ENCODE measurements at places on chromosomes 2 and 18. TPM values are rescaled to one million over a fixed set of nuclear protein-coding genes. Genes with fewer than 3 reads are reported as not detected.

- no peak overlapping the region for H3K27ac ChIP-seq
- no peak for DNase-seq
- H3K4me1 ChIP-seq: no peaks in the 10 kb centered on the region
Observed at GRCh38 chr2:204982303-204982702, 437.0 kb downstream of the PARD3B start.

DNA sequence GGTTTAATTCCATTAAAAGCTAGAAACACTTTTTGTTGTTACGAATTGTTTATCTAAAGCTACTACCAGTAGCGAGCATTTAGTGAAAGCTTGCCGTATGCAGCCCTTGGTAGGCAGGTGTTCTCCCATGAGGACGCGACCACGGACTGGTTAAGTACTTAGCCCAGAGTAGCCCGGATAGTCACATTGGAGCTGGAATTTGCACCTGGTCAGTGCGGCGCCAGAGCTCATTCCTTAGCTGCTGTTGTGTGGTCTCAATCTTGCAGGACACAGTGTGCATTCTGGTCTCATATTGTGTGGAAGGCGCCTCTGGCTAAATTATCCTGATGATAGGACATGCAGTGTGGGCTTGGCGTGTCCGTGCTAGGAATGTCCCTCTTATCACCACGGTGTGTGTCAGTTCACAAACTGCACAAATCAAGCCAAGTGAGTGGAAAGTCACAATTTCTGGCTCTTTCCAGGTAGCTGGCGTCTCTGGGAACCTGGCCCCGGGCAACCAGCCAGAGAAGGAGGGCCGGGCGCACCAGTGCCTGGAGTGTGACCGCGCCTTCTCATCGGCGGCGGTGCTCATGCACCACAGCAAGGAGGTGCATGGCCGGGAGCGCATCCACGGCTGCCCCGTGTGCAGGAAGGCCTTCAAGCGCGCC, 133.3 kb downstream of the ZNF236 start:
- no peak for DNase-seq
- H3K36me3 ChIP-seq: no peaks in the 10 kb centered on the region
- no peak overlapping the region for H3K27ac ChIP-seq

GRCh38 chr18:58242968-58243367, 198.9 kb downstream of the NEDD4L start:
- DNase-seq: no peak
- peaks cover 3% of the 10 kb centered on the region for H3K4me1 ChIP-seq
- H3K27me3 ChIP-seq: no peaks in the 10 kb centered on the region
- H3K36me3 ChIP-seq: no peaks in the 10 kb centered on the region
- no peak overlapping the region for H3K27ac ChIP-seq
- H3K4me3 ChIP-seq: no peak overlapping the region

DNA sequence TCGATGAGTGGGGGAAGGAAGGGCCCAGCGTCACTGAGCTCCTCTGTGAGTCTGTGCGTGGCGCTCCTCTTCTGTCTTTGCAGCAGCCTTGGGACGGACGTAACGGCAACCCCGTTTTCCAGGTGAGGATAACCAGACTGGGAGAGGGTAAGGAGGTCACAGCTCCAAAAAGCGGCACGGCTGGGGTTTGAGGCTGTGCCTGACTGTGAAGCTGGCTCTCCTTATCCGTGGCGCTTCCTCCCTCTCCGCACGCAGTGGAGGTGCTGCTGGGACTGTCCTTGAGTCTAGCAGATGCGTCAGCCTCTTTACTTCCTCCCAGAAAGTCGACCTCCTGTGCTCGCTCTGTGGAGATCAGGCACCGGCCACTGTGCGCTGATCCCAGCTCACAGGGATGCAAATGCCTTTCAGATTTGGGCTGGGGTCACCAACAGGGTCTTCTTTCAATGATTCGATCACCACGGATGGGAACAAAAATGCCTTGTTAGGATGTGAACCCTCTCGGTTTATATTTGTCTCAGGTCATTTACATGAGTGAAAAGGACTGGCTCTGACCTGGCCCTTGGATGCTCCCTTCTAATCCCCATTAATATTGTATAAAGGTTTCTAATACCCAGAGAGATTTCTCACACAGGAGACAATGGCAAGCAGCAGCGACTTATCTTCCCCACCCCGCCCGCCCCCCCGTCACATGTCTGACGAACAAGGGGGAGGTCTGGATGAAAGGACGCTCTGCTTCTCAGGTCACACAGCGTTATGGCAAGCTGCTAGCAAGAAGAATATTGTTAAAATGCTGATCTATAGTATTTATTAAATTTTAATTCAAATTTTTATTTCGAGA, 30.1 kb upstream of the E2F6 start:
- H3K27me3 ChIP-seq: no peaks in the 10 kb centered on the region
- H3K4me1 ChIP-seq: peaks cover 8% of the 10 kb centered on the region
- no peak overlapping the region for H3K4me3 ChIP-seq
- H3K36me3 ChIP-seq: no peaks in the 10 kb centered on the region
- DNase-seq: no peak
- no peak overlapping the region for H3K27ac ChIP-seq

GRCh38 chr2:148048475-148049221, 27.8 kb downstream of the MBD5 start:
- no peak for DNase-seq
- H3K27me3 ChIP-seq: no peaks in the 10 kb centered on the region
- no peak overlapping the region for H3K27ac ChIP-seq
- no peak overlapping the region for H3K4me3 ChIP-seq

GRCh38 chr2:194674043-194674442, 983.0 kb upstream of the SLC39A10 start:
- no peaks in the 10 kb centered on the region for H3K27me3 ChIP-seq
- H3K4me1 ChIP-seq: no peaks in the 10 kb centered on the region
- no peak for DNase-seq
- H3K4me3 ChIP-seq: no peak overlapping the region
- no peaks in the 10 kb centered on the region for H3K36me3 ChIP-seq

GRCh38 chr2:46290078-46290477, 7.1 kb upstream of the EPAS1 start:
- no peak overlapping the region for H3K4me3 ChIP-seq
- H3K27me3 ChIP-seq: no peaks in the 10 kb centered on the region
- no peak for DNase-seq
- no peak overlapping the region for H3K27ac ChIP-seq

DNA sequence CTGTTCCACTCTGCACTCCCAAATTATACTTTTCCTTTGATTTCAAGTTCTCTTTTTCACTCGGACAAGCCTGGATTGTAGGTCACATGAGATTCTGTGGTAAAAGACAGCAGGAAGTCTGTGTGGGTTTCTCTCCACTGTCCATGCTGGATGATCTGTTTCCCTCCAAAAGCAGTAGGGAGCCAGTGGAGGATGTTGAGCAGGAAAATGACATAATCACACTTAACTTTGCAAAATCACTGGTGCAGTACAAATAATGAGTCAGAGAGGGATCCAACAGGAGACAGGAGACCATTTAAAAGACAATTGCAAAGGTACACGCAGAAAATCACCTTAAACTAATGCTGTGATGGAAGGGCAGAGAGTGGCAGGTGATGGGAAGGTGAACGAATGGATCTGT, 301.3 kb downstream of the ZNF407 start:
- H3K27ac ChIP-seq: no peak overlapping the region
- H3K4me3 ChIP-seq: no peak overlapping the region
- no peaks in the 10 kb centered on the region for H3K36me3 ChIP-seq
- no peak for DNase-seq
- no peaks in the 10 kb centered on the region for H3K4me1 ChIP-seq

- H3K4me1 ChIP-seq: no peaks in the 10 kb centered on the region
- H3K36me3 ChIP-seq: no peaks in the 10 kb centered on the region
- H3K27me3 ChIP-seq: no peaks in the 10 kb centered on the region
Observed at GRCh38 chr2:40433736-40434135, 18.2 kb downstream of the SLC8A1 start.

GRCh38 chr18:63254716-63255399, 64.7 kb downstream of the BCL2 start:
- H3K27ac ChIP-seq: no peak overlapping the region
- no peaks in the 10 kb centered on the region for H3K4me1 ChIP-seq
- H3K4me3 ChIP-seq: no peak overlapping the region

- peaks cover 4% of the 10 kb centered on the region for H3K4me1 ChIP-seq
- H3K27me3 ChIP-seq: no peaks in the 10 kb centered on the region
- H3K36me3 ChIP-seq: no peaks in the 10 kb centered on the region
- H3K4me3 ChIP-seq: no peak overlapping the region
Observed at GRCh38 chr2:25491966-25492532, 150.3 kb upstream of the DNMT3A start.

- no peak for DNase-seq
- no peak overlapping the region for H3K4me3 ChIP-seq
- no peaks in the 10 kb centered on the region for H3K27me3 ChIP-seq
- H3K27ac ChIP-seq: no peak overlapping the region
- H3K4me1 ChIP-seq: no peaks in the 10 kb centered on the region
Observed at GRCh38 chr18:34909637-34910364, 131.4 kb upstream of the MAPRE2 start.

GRCh38 chr2:120641366-120641771, 94.3 kb upstream of the GLI2 start:
- H3K27me3 ChIP-seq: no peaks in the 10 kb centered on the region
- no peaks in the 10 kb centered on the region for H3K36me3 ChIP-seq
- no peaks in the 10 kb centered on the region for H3K4me1 ChIP-seq
- H3K4me3 ChIP-seq: no peak overlapping the region

DNA sequence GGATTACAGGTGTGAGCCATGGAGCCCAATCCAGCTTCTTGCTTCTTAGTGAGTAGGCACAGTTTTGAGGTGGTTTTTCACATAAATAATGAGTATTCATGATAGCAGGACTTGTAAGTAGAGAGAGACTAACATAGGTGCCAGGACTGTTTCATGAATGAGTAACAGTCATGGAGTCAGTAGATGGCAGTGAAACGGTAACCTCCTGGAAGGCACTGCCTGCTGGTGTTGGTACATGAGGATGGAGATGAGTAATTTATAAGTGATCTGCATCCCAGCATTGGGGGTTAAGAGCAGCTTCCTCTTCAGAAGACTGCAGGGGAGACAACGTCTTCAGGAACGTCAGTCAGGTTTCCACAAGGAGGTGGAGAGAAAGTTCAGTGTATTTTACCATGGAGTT, 143.8 kb downstream of the HAUS1 start:
- no peaks in the 10 kb centered on the region for H3K36me3 ChIP-seq
- H3K4me3 ChIP-seq: no peak overlapping the region
- no peak for DNase-seq
- H3K27me3 ChIP-seq: no peaks in the 10 kb centered on the region

DNA sequence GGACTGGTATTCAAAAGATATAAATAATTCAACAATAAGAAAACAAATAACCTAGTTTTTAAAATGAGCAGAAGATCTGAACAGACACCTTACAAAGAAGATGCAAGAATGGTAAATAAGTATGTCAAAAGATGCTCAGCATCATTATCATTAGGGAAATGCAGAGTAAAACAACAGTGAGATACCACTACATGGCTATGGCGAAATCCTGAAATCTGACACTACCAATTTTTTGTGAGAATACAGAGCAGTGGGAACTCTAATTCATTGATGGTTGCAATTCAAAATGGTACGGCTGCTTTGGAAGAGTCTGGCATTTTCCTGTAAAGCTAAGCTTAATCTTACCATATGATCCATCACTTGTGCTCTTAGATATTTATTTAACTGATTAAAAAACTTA, 151.8 kb downstream of the UBR3 start:
- no peaks in the 10 kb centered on the region for H3K27me3 ChIP-seq
- H3K4me3 ChIP-seq: no peak overlapping the region
- no peak for DNase-seq
- no peak overlapping the region for H3K27ac ChIP-seq
- no peaks in the 10 kb centered on the region for H3K36me3 ChIP-seq

DNA sequence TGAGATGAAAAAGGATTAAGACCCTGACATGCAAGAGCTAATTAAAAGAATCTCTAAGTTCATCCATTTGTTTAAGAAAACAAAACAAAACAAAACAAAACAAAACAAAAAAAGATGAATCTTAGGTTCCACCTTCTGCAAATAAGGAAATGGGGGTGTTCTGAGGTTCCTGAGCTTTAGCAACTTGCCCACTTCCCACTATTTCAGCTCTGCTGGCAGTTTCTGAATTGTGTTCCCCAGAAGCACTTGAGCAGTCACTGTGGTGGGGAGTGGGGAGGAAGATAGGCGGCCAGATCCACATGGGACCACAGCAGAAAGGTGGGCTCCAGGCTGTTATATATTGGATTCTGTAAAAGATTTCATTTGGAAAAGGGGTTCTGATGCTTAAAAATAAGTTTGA, 20.3 kb downstream of the INO80C start:
- no peaks in the 10 kb centered on the region for H3K27me3 ChIP-seq
- H3K36me3 ChIP-seq: no peaks in the 10 kb centered on the region
- H3K4me1 ChIP-seq: no peaks in the 10 kb centered on the region
- H3K27ac ChIP-seq: no peak overlapping the region
- H3K4me3 ChIP-seq: no peak overlapping the region

- peak overlapping the region; percentile 47 for H3K4me3 ChIP-seq
- no peaks in the 10 kb centered on the region for H3K4me1 ChIP-seq
- no peaks in the 10 kb centered on the region for H3K36me3 ChIP-seq
- peak; percentile 71 for DNase-seq
Observed at GRCh38 chr18:23133860-23134779, 1.2 kb upstream of the CABLES1 start.

DNA sequence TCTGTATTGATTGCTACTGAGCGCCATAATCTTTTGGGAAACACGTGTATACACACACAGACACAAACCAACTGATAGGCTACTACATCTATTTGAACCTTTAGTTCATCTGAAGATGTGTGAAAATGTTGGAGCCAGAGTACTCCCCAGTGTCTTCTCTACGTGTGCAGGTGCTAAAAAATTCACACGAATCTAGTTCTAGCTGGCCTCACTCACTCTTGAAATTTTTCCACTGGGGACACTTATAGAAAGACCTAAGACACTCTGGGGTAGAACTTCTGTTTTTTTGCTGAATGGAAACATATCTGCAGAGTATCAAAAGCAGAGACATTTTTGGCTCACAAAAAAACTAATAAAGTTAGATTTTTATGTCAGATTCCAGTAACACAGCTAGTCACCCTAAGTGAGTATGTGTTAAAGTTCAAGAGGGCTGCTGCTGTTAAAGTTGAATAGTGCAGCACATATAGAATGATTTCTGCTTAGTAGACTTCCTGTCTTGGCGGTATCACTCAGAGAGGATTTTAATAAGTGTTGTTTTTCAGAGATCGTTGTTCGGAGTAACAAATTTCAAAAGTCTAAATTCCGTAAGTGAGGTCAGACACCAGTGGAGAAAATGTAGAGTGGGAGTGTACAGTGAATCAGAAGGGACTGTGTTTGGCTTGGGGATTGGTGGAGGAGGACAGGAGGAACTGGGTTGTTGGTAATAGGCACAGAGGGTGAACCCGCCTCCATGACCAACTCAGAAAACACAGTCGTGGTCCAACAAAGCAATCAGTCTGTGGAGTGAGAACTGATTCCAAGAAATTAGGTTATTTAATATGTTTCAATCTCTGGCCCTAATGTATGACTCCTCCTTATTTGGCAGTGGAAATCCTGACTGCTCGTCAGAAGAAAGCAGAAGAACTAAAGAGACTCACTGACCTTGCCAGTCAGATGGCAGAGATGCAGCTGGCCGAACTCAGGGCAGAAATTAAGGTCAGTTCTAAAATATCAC, 43.1 kb downstream of the KCTD18 start:
- no peak overlapping the region for H3K4me3 ChIP-seq
- H3K36me3 ChIP-seq: peaks cover 3% of the 10 kb centered on the region
- no peak for DNase-seq
- no peak overlapping the region for H3K27ac ChIP-seq

GRCh38 chr2:220948579-220948978, 623.5 kb downstream of the EPHA4 start:
- H3K36me3 ChIP-seq: no peaks in the 10 kb centered on the region
- DNase-seq: no peak
- H3K4me1 ChIP-seq: no peaks in the 10 kb centered on the region
- H3K4me3 ChIP-seq: no peak overlapping the region

The MSH6 gene
- 15.2 TPM for total RNA-seq

The NR4A2 gene
- 18.0 TPM for total RNA-seq

The KLHL29 gene
- 1.4 TPM for total RNA-seq

The KCNIP3 gene
- total RNA-seq: 4.7 TPM

The NBEAL1 gene
- total RNA-seq: 13.4 TPM

Measured in pancreas (tissue), 10 donors.